ENCODE measurements at places on chromosomes 4 and X. TPM values are rescaled to one million over a fixed set of nuclear protein-coding genes. Genes with fewer than 3 reads are reported as not detected.

The TGIF2LX gene
- not detected for total RNA-seq

The ARHGEF9 gene
- total RNA-seq, result 6.4 TPM

The PTPN13 gene
- 0.49 TPM for total RNA-seq

The EDA2R gene
- total RNA-seq, result 5.8 TPM

The SMIM9 gene
- total RNA-seq, result not detected

The NEIL3 gene
- total RNA-seq, result 4.7 TPM

The SAGE1 gene
- not detected for total RNA-seq

The ANKRD17 gene
- 50.5 TPM for total RNA-seq

The DMD gene
- total RNA-seq, result 3.1 TPM

The HEPH gene
- not detected for total RNA-seq

The EIF2S3 gene
- 229 TPM for total RNA-seq

The ZXDA gene
- total RNA-seq, result 3.7 TPM

The ATP1B4 gene
- total RNA-seq, result not detected

The PABPC5 gene
- total RNA-seq, result not detected

The CHRDL1 gene
- not detected for total RNA-seq
